ENCODE measurements at places on chromosomes 7 and 10.
A peak's percentile ranks its signal among the peaks of the same experiment; 100 is the strongest.

DNA sequence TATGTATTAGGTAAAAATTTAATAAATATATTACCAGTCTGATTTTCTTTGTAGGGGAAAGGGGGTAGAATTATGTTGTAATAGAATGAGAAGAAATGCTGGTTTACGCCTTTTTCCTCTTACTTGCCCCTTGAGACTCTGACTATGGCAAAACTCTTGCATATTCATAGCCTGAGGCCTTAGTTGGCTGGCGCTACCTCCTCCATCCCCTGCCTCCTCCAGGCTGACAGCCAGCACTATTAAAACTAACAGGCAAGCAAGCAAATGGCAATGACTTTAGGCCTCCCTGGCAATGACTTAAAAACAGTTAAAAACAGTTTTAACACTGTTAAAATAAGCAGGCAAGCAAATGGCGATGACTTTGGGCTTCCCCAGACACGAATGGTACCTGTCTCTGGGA lies 14.4 kb downstream of the PKD2L1 start:
- no peak for DNase-seq

DNA sequence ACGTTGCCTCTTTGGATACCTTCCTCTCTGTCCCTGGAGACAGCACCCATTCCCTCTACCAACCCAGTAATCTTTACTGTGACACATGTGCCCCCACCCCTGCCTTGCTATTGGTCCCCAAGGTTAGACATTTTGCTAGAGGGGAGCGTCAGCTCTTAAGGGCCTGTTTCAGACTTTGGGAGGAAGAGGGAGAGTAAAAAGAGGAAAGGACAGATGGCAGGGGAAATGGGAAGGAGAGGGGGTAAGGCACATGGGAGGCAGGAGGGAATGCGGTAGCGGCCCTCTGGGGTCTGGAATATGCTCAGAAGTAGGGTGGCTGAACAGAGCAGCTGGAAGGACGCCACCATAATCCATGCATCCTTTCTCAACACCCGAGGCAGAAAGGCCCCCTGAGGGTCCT lies 12.2 kb downstream of the BLNK start:
- DNase-seq: no peak

DNA sequence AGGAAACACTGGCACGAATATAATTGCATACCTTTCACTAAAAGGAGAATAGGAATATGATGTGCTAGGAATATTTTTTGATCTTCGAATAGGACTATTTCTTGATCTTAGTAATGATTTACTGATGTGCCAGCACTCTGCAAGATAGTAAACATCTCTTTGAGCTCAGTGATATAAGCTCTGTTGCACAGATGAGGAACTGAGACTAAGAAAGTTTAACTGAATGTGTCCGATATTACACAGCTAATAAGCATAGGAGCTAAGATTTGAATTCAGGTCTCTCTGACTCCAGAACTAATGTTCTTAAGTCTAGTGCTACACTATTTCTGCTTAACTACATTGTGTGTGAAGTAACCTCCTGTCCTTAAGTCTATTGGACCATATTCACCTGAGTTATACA lies 98.4 kb upstream of the PTPRZ1 start:
- DNase-seq: no peak

DNA sequence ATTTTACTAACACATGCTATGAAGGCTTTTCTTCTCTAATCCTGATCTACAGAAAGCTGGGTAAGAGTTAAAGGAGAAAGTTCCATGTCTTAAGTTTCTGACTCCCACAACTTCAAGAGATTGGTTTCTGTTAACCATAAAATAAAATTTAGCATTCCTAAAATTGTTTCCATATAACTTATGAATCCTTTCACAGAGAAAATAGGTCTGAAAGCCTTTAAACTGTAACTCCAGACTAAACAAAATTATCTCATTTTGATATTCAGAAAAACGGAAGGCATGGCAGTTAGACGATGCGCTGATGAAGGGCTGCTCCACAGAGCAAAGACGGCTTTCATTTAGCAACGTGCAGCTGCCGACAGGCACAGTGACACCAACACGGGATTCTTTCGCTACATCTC lies 133.3 kb downstream of the SLC25A13 start:
- no peak for DNase-seq

DNA sequence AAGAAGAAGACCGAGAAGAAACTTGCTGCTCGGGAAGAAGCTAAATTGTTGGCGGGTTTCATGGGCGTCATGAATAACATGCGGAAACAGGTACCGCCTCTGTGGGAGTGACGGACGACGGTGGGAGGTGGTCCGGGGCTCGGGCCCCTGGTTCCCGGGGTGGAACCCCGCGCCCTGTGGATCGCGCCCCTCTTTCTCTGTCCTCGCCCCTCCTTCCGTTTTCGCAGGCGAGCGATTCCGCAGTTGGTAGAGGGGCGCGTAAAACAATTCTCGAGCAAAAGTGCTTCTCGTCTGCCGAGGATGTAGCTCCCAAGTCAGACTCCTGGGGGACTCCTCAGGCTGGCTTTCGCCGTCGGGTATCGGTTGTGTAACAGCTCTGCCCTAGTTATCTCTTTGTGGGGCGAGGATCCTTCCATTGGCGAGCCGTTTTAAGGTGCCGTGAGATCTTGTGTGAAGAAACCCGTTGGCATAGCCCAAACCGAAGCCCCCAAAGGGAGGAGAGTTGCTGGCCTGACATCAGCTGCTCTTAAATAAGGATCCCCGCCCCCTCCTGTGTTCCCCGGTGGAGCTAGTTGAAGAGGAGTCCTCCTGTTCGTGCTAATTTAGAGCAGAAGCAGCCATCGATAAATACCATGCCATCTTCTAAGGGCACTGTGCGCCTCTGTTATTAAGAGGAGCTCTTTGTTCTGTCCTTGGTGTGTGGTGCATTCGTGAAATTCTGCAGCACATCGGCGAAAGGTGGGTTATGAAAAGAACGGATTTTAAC lies 655 bp downstream of the KLHL7 start:
- DNase-seq: peak; percentile 66

GRCh38 chr10:121578965-121579364 lies 19.3 kb downstream of the FGFR2 start:
- no peak for DNase-seq

GRCh38 chr7:155965010-155965409 lies 152.7 kb upstream of the SHH start:
- no peak for DNase-seq

DNA sequence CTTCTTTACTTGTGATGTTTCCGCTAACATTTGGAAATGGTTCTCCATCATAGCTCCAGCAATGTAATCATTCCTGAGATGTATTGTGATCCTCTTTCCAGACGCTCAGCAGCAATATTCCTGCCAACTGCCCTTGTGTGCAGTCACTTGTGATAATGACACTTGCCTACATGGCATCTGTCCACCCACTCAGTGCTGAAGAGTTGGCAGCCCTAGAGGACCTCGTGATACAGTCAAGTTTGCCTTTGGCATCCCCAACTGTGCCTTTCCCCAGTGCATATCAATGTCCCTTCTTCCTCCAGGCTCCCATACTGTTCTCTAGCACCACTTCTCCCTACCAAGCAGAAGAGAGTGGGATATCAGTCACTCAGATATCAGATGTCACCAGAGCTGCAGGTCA lies 64.9 kb downstream of the MYOF start:
- DNase-seq: no peak

GRCh38 chr10:128322950-128323349 lies 196.7 kb upstream of the MKI67 start:
- DNase-seq: no peak

DNA sequence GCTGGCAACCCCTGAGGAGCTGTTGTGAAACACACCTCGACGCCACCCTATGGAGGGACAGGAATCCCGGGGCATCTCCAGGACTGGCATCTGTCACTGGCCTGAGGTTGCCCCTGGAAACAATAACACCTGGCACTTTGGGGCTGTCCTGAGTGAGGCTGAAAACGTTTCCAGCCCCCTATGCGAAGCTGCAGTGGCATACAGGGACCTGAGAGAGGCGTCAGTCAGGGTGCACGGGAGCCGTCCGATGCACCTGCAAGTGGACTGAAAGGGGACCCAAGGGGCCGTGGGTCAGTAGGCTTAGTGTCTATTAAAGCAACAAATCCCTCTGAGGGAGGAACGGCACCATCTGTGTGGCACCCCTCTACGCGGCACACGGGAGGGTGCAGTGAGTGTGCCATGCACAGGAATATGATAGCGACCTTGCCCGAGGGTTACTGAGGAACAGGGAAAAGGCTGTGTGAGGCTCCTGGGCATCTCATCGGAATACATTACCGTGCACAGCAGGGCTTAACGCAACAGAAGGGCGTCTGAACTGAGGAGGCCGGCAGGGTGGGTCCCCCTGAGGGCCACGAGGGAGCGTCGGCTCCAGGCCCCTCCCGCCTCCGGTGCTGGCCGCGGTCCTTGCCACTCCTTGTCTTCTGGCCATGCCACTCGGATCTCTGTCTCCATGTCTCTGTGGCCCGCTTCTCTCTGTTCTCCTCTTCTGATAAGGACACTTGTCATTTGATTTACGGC lies 50.4 kb downstream of the FOXL3 start:
- DNase-seq: no peak

DNA sequence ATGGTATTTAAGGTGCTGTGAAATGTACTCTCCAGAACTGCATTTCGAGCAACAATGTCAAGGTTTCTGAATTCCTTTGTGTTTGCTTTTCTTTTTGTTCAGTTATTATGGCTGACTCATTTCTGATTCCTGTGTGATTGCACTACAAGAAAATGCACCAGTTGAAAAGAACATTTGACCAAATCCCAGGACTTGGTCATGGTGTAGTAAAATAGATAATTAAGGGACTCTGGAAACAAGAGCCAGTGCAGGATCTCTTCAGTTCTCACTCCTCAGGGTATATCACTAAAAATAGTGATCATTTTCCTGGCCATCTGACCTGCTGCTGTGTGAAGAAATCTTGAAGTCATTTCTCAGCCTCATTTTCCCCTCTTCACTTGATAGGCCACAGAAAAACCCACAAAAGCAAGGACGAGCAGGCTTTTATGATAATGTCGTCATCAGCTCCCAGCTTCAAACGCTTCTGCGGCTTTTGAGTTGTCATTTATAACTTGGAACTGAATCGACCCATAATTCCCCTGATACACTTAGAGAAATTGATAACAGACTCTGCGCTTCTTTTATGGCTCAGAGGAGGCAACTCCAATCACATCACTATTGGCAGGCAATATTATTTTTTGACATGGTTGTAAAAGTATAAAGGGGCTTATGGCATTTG lies 274.7 kb downstream of the HDAC9 start:
- DNase-seq: no peak

DNA sequence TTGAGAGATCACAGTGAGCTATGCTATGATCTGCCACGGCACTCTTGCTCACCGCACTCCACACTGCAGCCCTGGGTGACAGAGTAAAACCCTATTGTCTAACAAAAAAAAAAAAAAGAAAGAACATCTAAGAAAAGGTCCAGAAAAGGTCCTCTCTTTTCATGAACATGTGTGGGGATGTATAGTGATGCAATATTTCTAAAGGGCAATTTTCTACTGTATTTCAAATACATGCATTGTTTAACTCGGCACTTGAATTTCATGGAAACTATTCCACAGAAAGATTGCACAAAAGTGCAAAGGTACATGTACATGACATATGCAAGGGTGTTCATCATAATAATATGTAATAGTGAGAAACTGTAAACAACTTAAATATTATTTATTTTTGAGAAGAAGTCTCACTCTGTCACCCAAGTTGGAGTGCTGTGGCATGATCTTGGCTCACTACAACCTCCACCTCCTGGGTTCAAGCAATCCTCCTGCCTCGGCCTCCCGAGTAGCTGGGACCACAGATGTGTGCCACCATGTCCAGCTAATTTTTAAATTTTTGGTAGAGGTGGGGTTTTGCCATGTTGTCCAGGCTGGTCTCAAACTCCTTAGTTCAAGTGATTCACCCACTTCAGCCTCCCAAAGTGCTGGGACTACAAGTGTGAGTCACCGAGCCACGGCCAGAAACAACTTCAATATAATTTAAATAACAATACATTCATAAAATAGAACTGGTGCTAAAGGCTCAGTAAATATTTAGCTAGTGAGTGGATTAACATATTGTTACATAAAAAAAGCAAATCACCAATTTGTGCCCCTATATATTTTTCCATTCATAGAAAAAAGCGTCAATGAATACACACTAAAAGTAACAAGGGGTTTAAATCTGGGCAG lies 1.3 kb upstream of the PPRC1 start:
- DNase-seq: no peak

DNA sequence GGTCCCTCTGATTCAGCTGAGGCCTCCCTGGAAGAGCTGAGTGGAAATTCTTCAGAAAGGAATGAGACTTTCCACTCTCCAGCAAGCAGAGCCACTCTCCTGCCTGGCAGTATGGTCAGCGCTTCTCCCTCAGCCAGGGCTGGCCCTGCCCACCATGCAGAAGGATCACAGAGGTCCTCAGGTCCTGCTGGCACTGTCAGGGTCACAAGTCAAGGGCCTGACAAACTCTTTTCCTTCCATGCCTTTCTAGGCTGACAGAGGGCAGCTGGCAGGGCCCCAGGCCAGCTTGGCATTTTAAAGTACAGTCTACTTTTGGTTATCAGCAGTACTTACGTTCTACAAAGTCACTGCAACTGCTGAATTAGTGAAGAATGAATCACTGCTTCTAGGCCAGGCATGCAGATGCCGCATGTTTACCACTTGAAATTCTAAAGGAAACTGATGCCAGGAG lies 119.3 kb upstream of the FRMD4A start:
- no peak for DNase-seq

GRCh38 chr10:4383651-4384098 lies 442.3 kb upstream of the AKR1E2 start:
- DNase-seq: no peak

DNA sequence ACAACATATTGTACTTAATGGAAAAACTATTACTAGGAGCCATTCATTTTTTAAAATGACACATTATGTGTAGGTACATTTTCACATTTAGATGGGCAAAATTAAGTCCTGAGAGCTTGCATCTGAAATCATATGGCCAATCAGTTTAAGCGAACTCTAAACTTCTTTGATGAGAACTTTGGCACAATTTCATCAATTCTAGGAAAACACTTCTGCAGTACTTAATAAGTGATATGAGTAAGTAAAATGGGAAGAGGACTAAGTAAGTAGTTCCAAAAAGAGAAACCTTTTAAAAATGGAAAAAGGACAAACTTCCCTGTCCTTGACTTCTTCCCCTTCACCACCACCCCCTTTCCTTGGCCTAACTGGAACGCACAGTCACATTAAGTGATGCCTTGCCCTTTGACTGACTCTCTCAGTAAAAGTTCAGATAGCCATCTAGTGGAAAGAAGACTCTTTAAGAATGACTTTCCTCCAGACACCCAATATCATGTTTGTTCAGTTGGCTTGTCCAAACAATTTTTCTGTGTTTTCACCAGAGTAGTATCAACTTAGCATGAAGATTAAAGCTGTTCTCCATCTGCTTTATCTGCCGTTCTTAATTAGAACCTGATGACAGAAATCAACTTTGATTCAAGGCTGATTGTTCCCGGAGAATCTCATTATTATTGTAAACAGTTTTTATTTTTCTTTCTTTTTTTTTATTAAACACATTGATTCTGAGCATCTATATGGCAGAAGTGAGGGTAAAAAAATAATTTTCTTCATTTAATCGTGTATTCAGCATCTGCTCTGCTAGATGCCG lies 45.1 kb downstream of the CNNM2 start:
- DNase-seq: no peak

All from ecto neural progenitor cell (in vitro differentiated cells).